Central memory CD8-positive, alpha-beta T cell (primary cell): ENCODE measurements at places on chromosomes 6 and 20.

- DNase-seq = no peak
- peaks cover 3% of the 10 kb centered on the region for H3K36me3 ChIP-seq
- no peaks in the 10 kb centered on the region for H3K4me1 ChIP-seq
- peaks cover 23% of the 10 kb centered on the region for H3K27me3 ChIP-seq
Measured at GRCh38 chr6:125201961-125202729, 48.6 kb downstream of the TPD52L1 start.

DNA sequence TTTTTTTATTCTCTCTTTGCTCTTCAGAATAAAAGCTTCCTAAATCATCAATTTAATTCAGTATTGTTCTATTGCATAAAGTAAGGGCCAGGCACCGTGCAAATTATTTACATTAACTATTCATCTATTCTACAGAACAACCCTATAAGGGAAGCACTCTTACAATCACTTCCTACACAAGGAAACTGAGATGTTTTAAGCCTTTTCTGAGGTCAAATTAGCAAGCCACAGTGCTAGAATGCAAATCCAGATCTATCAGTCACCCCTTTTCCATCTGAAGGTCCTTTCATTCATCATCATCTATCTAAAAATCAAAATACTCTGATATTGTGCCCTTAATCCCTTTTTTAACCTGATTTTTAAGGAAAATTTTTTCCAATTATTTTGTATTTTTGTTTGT, 31.2 kb downstream of the FRK start:
- H3K4me1 ChIP-seq = no peaks in the 10 kb centered on the region
- DNase-seq = no peak
- H3K27me3 ChIP-seq = peaks cover 29% of the 10 kb centered on the region
- no peak overlapping the region for H3K4me3 ChIP-seq
- H3K36me3 ChIP-seq = no peaks in the 10 kb centered on the region

DNA sequence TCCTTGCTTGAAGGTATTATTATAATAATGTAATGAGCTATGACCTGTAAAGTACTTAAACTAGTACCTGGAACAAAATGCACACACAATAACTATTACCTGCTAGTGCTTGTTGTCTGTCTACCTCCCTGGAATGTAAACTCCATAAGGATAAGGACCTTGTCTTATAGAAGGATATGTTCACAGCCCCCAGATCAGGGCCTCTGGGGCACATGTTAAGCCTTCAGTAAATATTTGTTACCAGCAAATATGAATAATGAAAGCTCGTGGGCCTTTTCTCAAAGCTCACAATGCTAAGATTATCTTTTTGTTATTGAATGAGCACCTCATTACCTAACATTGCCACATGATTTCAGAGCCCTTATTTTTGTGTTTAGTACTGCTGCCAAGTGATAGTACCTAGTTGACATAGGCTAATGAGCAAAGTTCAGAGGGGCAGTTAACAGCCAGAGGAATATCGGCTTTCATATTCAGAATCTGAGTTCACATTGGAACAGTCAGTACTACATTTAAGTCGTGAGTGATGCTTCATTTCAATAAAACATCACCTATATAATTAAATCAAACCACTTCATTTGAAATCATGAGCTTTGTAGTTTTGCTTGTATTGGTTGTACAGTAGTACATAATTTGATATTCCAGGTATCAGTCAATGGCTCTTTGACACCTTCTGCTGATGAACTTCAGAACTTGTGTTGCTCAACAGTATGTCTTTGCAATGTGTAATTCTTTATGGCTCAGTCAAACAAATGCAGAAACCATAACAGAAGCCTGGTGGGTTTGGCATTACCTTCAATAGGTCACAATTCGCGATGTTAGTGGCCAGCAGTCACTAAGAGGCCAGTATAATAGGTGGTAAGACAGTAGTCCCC, 11.8 kb upstream of the SMLR1 start:
- H3K27ac ChIP-seq = no peak overlapping the region
- no peak for DNase-seq
- no peaks in the 10 kb centered on the region for H3K4me1 ChIP-seq
- H3K36me3 ChIP-seq = no peaks in the 10 kb centered on the region

DNA sequence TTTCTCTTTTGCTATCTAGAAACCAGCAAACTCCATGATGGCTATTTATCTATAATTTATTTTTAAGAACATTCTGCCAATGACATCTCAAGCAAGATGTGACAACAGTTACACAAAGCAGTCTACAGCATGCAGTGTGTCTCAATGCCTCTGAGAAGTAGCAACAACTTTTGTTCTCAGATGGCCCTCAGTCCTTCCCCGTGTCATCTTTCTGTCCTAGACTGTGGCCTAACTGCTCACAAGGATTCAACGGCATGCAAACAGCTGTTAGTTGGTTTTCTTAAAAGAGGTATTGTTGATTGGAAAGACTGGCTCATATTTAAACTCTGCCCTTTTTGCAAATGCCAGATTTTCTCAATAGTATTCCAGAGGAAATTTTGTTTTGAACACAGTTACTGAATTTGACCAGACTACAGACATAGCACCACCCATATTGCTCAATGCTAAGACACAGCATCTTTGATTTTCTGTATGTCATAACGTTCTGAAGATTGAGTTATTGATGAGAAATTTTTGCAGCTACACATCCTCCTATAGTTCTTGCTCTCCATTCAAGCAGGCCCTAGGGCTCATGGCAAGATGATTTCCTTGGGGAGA, 26.1 kb upstream of the F13A1 start:
- no peak overlapping the region for H3K4me3 ChIP-seq
- no peaks in the 10 kb centered on the region for H3K36me3 ChIP-seq
- peaks cover 34% of the 10 kb centered on the region for H3K27me3 ChIP-seq
- H3K4me1 ChIP-seq = no peaks in the 10 kb centered on the region
- no peak overlapping the region for H3K27ac ChIP-seq

DNA sequence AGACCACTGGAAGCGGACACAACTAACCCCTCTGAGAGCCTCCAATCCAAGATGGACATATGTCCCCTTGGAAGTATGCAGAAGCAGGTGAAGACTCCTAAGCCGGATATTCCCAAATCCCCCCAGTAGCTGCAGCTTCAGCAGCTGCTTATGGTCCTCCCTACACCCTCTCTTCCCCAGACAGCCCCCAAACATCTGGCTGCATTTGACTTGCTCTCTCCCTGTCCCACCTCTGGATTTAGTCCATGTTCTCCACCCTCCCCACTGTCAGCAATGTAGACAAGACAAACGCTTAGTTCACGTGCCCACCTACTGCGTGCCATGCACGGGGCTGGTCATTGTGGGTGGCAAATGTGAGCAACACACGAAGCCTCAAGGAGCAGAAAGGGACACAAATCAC, 4.6 kb upstream of the ADAM33 start:
- H3K36me3 ChIP-seq = no peaks in the 10 kb centered on the region
- H3K4me1 ChIP-seq = no peaks in the 10 kb centered on the region
- DNase-seq = no peak
- no peak overlapping the region for H3K27ac ChIP-seq
